ENCODE measurements at places on chromosomes 2 and 18.

DNA sequence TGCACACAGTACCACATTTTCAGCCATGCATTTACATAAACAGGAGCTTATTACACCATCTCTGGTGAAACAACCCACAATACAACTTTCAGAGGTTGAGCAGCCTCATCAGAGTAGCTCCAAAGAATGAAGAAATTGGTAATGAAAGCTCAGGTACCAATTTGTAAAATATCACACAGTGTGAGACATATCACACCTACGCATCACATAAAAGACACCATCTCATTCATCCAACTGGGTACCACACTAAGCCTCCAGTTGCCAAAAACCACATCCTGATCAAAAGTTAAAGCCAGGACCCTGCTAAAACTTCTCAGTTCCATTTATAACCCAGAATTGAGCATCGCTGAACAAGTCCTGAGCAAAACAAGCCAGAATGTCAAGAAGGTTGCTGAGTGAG is 4.6 kb downstream of the TMEM163 start:
- no peak for DNase-seq

- DNase-seq: no peak
Observed at GRCh38 chr2:5914811-5915611, 222.8 kb downstream of the SOX11 start.

DNA sequence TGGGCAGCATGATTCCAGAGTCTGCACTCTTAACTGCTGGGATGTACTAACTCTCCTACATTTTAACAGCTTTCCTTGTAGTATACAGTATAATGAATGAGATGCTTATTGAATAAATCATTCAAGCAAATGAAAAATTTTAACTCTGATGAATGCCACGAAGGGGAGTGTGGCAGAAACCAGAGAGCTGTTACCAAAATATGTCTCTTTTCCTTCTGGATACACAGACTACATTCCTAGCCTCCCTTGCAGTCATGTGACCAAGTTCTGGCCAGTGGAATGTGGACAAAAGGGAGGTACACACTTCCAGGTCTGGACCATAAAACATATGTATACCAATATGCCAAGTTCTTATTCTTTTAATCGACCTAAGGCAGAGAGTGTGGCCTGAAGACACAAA is 1.7 kb upstream of the EML4 start:
- no peak for DNase-seq

DNA sequence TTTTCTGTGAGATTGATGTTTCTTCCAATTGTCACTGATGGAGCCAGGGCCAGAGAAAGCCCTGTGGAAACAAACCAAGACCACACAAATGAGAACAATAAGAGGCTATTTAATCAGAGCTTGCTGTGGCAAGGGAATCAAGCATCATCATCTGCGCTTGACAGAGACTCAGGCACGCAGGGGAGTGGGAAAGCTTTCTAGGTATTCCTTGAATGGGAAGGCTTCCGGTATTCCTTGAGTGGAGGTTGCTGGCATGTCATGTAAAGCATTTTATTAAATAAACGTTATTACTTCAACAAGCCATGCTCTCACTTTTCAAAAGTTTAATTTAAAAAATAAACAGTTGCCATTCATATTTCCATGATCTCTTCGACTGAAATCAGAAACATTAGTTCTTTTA is 194.6 kb upstream of the SYT4 start:
- no peak for DNase-seq

GRCh38 chr2:143685421-143686078 is 556.3 kb downstream of the ARHGAP15 start:
- DNase-seq: no peak

DNA sequence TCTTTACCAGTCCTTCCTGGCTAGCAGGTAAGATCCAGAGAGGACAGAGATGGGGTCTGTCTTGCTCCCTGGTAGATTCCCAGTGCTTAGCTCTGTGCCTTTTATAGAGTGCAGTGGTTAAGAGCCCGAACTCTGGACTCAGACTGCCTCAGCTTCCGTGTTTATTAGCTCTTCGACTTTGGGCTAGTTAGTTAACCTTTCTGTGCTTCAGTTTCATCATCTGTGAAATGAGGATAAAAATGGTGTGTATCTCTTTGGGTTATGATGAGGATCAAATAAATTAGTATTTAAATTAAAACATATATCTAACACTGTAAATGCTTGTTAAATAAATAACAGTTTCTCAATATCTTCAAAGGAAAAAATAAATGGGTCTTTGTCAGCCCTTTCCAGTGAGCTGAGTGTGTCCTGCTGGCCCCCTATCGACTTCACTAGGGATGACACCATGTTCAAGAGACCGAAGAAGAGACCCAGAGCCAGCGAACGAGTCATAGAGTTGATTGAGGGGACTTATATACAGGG is 38.2 kb downstream of the CERS6 start:
- no peak for DNase-seq

- DNase-seq: no peak
Observed at GRCh38 chr2:230410861-230411569, 5.0 kb upstream of the SP100 start.

- DNase-seq: no peak
Observed at GRCh38 chr2:186274936-186275575, 211.0 kb upstream of the ZC3H15 start.

GRCh38 chr2:104866883-104867812 is 13.2 kb downstream of the POU3F3 start:
- no peak for DNase-seq
